ENCODE measurements at places on chromosomes 16 and 17.

DNA sequence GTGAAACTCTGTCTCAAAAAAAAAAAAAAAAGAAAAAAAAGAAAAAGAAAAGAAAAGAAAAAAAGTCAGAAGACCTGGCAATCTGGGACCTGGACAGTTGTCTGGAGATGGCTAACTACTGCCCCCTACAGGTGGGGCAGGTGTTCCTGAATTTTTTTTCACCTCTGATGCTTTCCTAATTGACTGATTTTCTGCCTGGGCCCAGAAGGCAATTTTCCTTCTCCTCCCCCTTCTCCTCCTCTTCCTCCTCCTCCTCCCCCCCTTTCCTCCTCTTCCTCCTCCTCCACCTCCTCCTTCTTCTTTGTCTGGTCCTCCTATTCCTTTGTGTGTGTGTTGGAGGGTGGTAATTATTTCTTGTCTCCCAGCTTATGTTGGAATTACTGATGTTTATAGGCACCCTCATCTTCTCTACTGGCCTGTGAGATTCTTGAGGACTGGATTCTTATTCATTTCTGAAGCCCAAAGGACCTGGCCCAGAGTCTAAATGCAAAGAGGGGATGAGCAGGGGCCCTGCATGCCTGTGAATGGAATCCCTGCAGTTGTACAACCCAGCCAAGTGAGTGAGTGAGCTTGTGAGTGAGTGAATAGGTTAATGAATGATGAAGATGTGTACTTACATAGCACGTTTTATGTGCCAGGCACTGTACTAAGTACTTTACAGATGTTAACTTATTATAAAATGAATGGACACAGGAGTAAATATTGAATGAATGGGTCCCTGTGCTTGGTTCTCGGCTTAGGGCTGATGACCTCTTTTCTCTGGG, 26.9 kb downstream of the IRX5 start:
- DNase-seq, result no peak

GRCh38 chr17:28717578-28718332, at the start of gene RAB34:
RAB34 (minus strand) TSS chr17:28717868; CDS start chr17:28717266, 602 bp downstream.
- DNase-seq, result no peak

GRCh38 chr16:80946481-80946880, 60.2 kb downstream of the CMC2 start:
- DNase-seq, result no peak

- DNase-seq, result no peak
These were observed 93.4 kb upstream of the TMEM132E start for GRCh38 chr17:34485999-34486398.

DNA sequence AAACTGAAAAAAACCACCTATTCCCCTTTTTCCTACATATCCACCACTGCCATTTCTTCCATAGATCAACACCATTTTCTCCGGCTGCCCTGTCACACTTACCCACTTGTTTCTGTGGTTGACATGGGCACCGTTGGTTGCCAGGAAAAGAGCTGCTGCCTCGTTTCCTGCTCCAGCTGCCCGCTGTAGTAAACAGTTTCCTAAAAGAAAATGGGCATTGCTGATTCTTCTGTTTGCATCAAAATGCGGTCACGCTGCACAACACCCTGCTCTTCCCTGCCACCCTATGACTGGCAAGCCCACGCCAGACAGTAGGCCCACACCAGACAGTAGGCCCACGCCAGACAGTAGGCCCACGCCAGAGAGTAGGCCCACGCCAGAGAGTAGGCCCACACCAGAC, 46.3 kb downstream of the CYB5D2 start:
- no peak for DNase-seq

GRCh38 chr16:11302977-11303376, 21.8 kb upstream of the PRM1 start:
- DNase-seq, result no peak

DNA sequence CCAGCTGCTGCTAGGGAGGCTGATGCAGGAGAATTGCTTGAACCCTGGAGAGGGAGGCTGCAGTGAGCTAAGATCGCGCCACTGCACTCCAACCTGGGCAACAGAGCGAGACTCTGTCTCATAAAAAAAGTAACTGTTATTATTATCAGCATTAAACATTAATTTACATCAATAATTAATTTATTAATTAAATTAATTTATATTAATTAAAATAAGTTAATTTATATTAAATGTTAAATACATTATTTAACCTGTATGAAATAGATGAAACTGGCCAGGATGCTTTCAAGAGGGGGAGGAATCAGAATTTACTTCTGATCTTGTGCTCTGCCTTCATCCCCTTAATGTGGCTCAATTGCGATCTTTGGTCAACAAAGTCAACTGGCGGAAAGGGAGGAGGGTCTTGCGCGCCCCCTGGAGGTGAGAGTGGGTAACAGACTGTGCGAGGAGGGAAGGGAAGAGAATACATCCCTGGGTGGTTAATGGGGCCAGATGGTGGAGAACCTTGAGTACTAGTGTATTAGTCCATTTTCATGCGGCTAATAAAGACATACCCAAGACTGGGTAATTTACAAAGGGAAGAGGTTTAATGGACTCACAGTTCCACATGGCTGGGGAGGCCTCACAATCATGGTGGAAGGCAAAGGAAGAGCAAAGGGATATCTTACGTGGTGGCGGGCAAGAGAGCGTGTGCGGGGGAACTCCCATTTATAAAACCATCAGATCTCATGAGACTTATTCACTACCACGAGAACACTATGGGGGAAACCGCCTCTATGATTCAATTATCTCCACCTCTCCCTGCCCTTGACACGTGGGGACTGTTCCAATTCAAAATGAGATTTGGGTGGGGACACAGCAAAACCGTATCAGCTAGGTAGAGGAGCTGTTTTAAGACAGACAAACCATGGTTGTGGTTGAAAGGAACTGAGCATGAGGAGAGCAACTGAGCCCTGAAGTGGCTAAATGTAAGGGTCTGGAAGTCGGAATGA, 15.7 kb upstream of the CPPED1 start:
- DNase-seq, result peak; percentile 68

DNA sequence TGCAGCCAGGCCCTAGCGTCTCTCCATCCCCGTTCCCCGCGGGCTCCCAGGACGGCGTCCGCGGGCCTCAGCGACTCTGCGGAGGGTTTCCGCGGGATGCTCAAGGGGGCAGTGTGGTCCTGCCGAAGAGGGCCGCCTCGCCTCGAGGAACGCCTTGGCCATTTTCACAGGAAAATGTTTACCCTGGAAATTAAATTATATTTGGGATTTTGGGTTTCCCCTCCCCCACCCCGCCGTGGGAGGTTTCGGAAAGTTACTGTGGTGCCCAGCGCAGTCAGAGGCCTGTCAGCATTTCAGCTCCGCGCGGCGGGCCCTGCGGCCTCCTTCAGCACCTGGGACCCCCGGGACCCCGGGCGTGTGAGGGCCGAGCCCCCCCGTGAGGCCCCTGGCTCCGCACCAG, 94.5 kb downstream of the PCTP start:
- DNase-seq, result no peak

DNA sequence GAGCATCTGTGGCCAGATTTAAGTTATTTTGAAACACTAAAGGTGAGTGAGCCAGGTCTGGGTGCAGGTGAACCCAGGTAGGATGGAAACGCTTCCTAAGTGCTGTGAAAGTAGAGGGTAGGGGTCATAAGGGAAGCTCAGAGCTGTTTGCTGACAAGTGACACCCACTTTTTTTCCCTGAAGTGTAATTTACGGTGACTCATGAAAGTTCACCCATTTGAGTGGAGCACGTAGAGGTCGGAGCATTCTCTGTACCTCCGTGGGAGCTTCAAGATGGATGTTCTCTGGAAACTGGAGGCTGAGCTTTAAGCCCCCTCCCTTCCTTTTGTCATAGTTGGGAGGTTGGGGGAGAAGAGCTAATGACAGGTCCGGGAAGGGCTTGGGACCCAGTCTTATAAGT, 44.3 kb downstream of the MPRIP start:
- DNase-seq, result no peak

DNA sequence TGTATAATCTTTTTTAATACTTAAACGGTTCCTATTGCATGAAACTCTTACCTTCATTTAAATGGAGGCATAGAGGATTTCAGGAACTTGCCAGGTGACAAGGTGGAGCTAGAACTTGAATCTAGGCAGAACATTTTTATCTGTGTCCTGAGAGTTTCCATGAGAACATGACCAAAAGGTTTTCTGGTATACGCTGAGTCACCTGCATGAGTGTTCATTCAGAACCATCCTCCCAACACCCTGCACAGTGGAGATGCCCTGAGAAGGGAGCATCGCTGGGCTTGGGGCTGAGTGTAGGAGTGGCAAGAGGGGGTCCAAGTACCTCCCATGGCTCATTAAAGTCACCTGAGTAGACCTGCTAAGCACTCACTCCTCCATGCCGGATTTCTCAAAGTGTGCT, 169.7 kb upstream of the CACNG5 start:
- no peak for DNase-seq
